ENCODE measurements at places on chromosomes 7 and 10. TPM values are rescaled to one million over a fixed set of nuclear protein-coding genes. Genes with fewer than 3 reads are reported as not detected.

The HPS1 gene
- 28.8 TPM for total RNA-seq

The MRC1 gene
- not detected for total RNA-seq

The ZNF425 gene
- total RNA-seq = 4.6 TPM

The ENKUR gene
- total RNA-seq = 0.17 TPM

The CNPY1 gene
- total RNA-seq = not detected

The VWC2 gene
- total RNA-seq = not detected

The SPAM1 gene
- total RNA-seq = not detected

The NEUROG3 gene
- not detected for total RNA-seq

The GNG11 gene
- total RNA-seq = 27.2 TPM

DNA sequence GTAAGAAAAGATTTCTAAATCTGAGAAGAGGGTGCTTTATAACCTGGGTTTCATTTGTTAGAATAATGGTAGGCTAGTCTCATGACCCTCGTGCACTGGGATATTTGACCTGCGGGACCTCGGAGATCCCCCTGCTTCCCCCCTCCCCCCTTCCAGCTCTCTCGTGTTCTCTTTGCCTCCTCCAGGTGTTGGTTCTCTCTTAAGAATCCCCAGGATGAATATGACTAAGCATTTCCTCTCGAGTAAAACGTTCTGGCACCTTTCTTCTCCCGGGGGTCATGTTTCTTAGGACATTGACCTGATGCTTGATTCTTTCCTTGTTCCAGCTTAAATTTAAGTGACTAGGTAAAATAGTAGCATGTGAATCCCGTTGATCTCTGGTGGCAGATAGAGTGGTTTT, 71.2 kb downstream of the SHH start:
- DNase-seq = no peak

GRCh38 chr7:28836716-28837115, 121.4 kb downstream of the TRIL start:
- no peak for DNase-seq

DNA sequence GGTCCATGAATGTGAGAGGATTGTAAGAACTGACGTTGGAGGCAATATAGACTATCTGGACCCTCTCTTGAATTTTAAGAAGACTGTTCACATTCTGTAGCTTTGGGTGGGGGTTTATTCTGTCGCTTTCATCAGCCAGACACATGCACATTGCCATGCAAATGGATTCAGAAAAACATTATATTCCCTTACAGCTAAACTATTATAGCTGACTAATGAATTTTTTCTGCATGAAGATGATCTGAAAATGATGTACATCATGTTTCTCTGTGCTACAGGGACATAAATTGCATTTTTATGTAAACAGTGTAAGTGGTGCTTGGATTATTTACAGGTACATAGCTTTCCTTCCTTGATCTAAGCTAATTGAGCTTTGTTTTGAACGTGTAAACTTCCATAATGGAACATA, 1.5 kb downstream of the MET start:
- DNase-seq = no peak

- DNase-seq = no peak
These were observed 391.8 kb upstream of the ETV1 start for GRCh38 chr7:14381306-14381705.

DNA sequence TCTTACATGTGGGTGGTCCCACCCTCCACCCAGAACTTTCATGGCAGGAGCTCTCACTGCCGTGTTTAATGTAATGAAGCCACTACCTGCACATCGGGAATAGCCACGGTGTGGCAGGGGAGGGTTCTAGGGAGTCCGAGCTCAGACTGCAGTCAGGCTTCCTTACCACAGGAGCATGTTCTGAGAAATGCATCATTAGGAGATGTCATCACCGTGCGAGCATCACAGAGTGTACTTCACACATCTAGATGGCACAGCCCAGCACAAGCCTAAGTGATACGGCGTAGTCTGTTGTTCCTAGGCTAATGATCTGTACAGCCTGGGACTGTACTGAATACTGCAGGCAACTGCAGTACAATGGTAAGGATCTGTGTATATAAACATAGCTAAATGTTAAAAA, 153.0 kb upstream of the LANCL2 start:
- DNase-seq = no peak

GRCh38 chr10:34606890-34607289, 208.2 kb downstream of the PARD3 start:
- no peak for DNase-seq

GRCh38 chr7:4883372-4884144, at the start of gene RADIL:
Gene RADIL, minus strand, starts transcription at chr7:4883716. Its CDS starts 5,577 bp downstream, at chr7:4878139.
- DNase-seq = peak; percentile 87

GRCh38 chr7:111878785-111879184, 316.5 kb upstream of the IMMP2L start:
- no peak for DNase-seq

- DNase-seq = no peak
These were observed 351.8 kb upstream of the ETV1 start for GRCh38 chr7:14341200-14341775.

DNA sequence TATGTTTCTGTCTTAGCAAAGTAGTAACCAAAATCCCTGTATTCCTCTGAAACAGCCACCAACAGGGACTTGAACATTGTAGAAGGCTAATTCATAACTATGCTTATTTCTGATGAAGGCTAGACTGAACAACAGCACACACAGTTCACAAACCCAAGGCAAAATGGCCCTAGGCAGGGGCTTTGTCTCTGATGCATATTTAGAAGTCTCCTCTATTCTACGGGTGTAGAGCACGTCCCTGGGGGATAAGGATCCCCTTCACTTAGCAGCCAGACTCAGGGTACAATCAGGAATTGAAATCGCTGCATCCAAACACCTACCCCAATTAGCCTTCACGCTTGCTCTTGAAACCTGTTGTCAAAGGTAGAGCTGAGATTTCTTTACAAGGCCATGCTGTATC, 45.5 kb downstream of the FGFR2 start:
- DNase-seq = no peak

DNA sequence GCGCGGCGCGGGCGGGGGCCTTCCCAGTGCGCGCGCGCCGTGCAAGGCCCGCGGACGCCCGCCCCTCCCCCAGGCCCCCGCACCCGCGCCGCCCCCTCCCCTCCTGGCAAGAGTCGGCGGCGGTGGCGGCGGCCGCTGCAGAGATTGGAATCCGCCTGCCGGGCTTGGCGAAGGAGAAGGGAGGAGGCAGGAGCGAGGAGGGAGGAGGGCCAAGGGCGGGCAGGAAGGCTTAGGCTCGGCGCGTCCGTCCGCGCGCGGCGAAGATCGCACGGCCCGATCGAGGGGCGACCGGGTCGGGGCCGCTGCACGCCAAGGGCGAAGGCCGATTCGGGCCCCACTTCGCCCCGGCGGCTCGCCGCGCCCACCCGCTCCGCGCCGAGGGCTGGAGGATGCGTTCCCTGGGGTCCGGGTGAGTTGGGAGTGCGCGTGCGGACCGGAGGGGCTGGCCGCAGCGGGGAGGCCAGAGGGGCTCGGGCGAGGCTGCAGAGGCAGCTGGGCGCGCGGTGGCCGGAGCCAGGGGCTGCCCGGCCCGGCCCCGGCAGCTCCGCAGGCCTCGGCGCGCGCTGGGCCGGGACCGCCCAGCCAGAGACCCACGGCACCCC, at the start of gene BMPR1A:
Gene BMPR1A, plus strand, starts transcription at position 109 of the 602 bp plus-strand sequence. CDS start 119,400 bp downstream, outside the sequence.
- peak; percentile 88 for DNase-seq

DNA sequence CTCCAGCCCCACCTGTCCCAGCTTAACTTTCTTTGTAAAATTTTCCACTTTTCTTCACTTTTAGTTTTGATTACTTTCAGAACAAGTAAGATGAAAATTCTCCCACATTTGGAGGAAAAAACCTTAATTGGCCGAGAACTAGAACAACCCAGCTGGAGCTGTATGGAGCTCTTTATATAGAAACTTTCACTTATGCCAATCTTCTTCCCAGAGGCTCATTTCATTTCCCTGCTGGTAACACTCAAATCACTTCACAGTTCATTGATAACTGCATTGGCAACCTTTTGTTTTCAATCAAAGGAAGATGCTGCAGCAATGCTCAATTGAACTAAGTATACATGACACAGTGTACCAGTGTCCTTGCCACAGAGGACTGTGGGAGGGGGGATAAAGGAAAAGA, 176.2 kb upstream of the NOBOX start:
- DNase-seq = no peak

DNA sequence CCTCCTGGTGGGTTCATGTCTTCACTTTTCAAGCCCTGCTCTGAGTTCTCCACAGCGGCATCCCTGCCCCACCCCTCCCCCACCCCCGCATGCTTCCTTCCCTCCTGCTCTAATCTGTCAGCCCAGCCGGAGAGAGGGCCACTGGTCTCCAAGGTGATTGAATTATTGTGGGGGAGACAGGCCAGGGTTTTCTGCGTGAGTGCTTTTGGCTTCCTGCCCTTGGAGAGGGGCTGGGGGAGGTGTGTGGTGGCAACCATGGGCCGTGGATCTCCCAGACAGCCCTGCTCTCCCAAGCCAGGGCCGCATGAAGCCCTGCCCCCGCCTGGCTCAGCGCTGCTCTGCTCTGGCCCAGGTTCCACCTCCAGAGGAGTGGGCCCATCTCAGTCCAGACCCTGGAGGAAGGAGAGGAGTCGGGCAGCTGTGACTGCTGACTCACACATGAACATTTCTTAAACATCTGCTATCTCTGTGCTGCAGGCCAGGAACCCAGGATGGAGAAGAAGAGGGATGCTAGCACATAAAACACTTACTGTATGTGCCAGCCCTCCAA, 109.9 kb downstream of the ZMIZ1 start:
- peak; percentile 95 for DNase-seq

GRCh38 chr7:66638309-66639099, 9.8 kb downstream of the KCTD7 start:
- no peak for DNase-seq

DNA sequence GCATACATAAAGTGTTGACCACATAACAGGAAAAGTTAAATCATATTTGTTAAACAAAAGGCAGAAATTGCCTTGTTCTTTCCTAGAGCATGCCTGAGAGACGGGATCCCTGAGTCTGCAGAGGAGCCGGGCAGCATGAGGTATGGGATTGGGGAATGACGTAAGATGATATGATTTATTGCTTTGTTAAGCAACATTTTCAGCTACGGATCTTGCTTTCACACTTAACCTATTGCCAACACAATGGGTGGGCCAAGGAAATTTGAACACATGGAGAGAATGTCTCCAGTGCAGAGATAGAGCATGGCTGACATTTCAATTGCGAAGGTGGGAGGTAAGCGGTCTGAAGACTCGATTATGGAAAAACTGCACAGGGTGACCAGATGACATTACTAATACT, 76.7 kb downstream of the EMX2 start:
- DNase-seq = no peak

DNA sequence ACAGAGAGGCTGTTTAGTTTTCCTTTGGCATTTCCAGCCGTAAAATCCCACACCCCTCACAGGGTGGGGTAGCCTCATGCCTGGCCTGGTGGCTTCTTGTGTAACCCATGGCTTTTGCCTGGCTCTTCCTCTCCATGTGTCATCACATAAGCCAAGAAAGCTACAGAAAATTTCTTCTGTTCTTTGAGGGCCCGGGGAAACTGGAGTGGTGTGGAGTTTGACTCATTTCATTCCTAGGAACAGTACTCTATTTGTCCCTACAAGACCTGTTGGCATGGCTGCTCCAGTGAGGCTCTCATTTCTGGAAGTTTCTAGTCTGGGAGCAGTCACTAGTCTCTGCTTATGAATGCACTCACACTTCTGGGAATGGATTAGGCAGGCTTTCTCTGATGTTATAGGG, 523.9 kb downstream of the SUGCT start:
- peak; percentile 50 for DNase-seq

- peak; percentile 74 for DNase-seq
These were observed 1.8 kb downstream of the SNCG start for GRCh38 chr10:86960003-86960862.

DNA sequence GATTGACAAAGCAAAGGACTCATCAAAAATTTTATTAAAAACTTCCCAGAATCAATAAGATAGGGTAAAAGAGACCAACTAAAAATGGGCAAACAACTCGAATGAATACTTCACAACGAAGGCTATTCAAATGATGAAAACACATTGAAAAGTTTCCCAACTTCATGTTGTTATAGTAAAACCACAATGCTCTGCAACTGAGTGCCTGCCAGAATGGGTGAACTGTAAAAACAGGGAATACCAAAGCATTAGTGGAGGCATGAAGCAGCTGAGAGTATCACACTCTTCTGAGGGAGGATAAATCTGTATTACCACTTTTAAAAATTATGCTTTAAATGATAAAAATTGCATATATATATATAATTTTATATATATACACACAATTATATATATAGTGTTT, 1214.7 kb downstream of the SORCS3 start:
- no peak for DNase-seq

DNA sequence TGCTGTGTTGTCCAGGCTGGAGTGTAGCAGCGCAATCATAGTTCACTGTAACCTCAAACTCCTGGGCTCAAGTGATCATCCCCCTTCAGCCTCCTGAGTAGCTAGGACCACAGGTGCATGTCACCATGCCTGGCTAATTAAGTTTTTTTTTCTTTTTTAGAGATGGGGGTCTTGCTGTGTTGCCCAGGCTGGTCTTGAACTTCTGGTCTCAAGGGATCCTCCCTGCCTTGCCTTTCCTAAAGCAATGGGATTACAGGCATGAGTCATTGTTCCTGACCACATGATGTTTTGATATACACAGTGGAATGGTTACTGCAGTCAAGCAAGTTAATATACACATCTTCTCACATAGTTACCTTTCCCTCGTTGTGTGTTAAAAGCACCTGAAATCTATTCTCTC, 140.3 kb downstream of the GPR85 start:
- DNase-seq = peak; percentile 5

GRCh38 chr7:47000561-47000960, 581.4 kb downstream of the TNS3 start:
- no peak for DNase-seq

DNA sequence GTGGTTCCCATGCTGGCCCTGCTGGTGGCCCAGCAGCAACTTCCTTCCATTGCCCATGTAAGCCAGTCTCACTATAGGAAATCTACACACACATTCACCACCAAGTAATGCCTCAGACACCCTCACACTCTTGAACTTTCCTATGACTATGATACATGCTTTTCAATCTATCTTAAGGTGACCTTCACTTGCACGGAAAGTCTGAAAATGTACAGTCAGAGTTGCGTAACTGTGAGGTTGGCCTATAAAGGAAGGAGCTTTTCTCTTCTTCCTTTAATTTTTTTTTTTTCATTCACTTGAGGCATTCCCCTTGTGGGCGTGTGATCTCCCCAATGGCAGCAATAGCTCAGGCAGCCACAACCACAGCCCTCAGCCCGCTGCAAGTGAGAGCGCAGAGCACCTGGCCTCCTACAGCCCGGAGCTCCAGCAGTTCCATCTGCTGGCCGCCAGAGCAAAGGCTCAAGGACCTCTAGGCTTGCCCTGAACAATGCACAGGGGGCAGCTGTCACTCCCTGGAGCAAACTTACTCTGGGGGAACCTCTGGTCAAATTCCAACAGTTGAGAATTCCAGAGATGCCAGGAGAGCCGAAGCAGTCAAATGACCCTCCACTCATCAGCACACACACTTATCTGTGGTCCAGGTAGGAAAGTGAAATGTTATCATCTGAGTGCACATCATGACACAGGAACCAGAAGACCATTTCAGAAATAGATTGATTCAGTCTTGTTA, 123.1 kb upstream of the ADO start:
- no peak for DNase-seq

- DNase-seq = no peak
These were observed 1.2 kb upstream of the TFR2 start for GRCh38 chr7:100642534-100642907.
